Occipital lobe (tissue), 3 donors: ENCODE measurements at places on chromosomes 16 and 17. TPM values are rescaled to one million over a fixed set of nuclear protein-coding genes. Genes with fewer than 3 reads are reported as not detected.

DNA sequence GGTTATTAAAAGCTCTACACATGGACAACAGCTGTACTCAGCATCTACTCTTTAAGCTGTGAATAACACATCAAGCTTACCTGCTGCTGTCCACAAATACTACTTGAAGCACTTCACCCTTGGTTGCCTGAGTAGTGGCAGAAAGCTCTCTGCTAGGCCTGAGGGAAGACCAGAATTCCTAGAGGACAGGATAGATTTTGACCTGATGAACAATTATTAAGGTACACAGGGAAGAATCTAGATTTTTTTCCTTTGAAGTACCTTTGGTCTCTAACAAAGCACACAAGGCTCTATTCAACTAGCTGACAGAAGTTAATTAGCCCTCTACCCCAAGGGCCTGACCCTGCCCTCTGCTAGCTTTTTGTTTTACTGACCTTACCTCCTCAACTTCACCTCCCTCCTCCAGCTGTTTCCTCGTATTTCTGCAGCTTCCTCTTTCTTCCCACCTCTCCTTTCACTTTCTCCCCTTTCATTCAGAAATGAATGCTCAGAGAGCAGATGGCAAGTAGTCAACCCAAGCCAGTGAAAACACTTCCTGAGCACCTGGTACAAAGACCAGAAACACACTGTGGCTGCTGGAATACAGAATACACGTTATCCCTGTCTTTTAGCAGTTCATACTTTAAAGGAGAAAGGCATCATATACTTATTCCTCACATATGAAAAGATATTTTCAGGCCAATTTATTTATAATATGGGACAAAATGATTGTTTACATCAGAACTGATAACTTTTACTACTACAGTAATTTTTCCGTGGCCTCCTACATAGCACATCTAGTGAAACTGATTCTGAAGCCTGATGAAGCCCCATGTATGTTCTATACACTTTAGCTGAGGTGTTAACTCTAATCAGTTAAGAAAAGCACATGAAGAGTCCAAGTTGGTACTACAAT is 5.7 kb upstream of the VEZF1 start:
- DNase-seq = no peak

DNA sequence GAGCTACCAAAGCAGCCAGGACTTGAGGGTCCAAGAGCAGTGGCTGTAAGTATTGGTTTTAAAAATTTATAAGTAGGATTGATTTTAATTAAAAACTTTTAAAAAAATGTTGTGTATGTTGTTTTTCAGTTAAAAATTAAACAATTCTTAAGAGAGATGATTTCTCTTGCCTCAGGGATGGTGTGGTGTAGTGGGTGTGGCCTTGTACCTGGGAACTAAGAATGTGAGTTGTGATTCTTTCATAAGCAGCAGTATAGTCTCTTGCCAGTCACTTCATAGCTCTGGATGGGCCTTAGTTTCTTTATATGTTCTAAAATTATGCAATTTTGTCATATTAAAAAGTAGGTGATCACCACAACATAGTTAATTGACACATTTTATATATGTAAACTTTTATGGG is 99.5 kb downstream of the FTO start:
- no peak for DNase-seq

DNA sequence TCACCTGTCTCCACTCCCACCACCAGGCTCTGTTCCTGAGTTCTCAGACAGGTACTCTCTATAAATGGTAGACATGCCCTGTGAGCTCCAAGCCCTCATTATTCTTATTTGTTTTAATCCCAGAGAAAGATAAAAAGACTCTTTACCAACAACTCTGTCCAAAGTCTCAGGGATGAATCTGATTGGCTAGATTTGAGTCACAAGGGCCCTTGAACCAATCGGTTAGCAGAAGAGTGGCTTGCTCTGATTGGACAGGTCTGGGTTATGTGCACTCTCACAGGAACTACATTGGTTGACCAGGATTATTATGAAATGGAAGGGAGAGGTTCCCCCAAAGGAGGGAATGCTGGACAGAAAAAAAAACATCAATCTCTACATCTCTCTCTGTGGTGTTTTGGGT is 7.5 kb downstream of the COTL1 start:
- DNase-seq = no peak

- no peak for DNase-seq
Observed at GRCh38 chr16:83967838-83968305, at the start of gene NECAB2. Gene NECAB2 (plus strand): TSS chr16:83968244. CDS start chr16:83968649, 405 bp downstream.

- DNase-seq = no peak
Observed at GRCh38 chr17:27868565-27868964, 24.6 kb downstream of the LYRM9 start.

DNA sequence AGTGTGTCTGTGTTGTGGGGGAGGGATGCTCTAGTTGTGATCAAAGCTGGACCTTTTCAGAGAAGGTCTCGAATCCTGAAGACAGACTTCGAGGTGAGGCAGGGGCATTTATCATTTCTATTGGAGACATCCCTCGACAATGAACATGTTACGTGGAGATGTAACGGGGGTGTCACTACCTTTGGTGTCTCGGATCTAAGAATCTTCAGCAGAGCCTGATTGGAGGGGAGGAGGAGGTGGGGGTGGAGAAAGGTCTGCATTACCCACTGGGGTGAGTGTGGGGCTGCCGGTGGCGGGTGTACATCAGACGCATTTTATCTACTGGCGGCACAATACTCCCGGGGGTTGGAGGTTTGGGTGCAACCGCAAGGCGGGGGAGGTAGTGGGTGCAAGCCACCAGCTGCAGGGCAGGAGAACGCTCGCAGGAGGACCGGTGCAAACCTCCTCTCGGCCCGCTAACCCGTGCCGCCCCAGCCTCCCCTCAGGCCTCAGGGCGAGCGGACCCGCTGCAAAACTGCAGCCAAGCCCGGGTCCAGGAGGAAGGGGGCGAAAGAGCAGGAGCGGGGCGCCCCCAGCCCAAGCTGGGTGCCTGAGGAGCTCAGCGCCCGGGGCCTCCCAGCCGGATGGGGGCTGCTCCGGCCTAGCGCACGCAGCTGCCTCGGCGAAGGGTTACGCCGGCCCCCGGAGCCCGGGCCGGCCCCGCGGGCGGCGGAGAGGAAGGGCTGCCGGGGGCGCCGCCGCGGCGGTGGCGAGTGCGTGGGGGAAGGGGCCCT is 735 bp downstream of the ZNF652 start:
- peak; percentile 38 for DNase-seq

DNA sequence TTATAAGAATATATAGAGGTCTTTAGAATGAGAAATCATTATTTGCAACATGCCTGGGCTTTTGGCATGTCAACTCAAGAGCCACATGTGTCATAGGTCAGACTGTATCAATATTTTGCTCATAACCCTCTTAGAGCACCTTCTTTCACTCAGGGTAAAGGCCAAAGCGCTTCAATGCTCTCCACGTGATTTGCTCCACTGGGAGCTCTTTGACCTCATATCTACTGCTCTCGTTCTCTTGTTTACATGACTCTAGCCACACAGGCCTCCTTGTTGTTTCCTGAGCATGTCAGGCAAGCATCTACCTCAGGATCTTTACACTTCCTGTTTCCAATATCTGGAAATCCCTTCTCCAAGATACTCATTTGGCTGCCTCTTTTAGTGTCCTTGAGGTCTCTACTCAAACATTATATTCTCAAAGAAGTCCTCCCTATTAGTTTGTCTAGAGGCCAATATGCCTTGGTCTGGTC is 148.4 kb downstream of the TOX3 start:
- no peak for DNase-seq

GRCh38 chr17:83083368-83084201 is 4.2 kb downstream of the METRNL start:
- no peak for DNase-seq

- peak; percentile 17 for DNase-seq
Observed at GRCh38 chr17:48804936-48805411, 12.1 kb downstream of the TTLL6 start.

DNA sequence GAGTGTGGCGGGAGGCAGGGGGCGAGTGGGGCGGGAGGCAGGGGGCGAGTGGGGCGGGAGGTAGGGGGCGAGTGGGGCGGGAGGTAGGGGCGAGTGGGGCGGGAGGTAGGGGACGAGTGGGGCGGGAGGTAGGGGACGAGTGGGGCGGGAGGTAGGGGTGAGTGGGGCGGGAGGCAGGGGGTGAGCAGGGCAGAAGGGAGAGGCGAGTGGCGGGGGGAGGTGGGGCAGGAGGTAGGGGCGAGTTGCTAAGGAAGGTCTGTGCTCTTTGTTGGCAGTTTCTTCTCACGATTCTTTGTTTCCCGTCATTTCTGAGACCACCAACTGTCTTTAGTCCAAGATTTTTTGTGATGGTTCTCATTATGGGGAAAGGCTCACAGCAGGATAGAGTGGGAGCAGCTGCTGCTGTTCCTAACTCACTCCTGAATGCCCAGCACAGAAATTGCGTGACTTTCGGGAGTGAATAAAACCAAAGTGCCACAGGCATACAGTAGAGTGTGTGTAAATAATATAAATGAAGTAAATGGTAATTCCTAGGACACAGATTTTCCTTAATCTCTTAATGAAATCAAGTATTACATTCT is 44.7 kb downstream of the COG7 start:
- DNase-seq = no peak

DNA sequence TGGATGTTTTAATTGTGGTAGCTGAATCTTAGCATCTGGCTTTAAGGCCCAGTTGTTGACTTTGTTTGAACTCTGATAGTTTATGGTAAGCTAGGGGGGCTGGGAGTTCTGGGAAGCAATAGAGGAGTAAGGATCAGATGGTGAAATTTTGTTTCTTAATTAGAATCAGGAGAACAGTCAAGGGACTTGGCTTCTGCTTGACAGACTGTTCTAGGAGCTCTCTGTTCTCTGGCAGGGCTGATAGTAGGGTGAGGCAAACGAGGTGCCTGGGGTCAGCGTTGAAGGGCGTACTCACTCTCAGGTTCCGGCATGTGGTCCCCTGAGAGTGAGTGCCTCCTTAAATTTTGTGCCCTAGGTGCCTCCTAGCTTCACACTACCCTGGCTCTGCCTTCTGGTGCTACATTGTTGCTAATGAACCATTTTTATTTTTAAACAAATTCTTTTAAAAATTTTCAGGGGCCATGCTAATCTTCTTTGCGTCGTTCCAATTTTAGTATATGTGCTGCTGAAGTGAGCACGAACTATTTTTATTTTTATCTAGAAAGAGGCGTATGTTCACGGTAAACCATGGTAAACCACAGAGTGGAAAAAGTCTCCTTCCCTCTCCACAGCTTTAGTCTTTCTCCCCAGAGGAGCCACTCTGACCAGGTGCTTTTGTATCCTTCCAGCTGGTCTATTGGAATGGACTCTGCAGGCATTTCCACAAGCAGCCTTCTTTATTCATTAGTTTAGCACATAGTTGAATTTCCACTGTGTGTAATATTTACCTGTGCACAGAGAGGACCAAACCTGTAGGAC is 19.7 kb downstream of the SLC7A6 start:
- no peak for DNase-seq

DNA sequence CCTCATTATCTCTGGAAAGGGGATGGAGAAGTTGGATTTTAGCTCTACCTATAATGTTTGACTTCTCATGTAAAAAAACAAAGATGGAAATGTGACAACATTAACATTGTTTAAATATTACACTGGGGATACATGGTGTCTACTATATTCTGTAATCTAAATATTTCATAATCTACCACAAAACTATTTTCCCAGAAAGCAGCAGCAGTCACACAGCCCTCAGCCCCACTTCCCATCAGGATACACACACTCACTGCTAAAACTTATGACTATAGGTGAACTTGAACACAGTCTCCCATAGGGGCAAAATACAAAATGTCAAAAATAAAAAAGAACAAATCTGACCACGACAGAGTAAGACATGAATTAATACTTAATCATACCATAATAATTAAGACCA is 95.7 kb downstream of the KANSL1 start:
- DNase-seq = no peak

- DNase-seq = no peak
Observed at GRCh38 chr17:81722184-81723120, 10.4 kb downstream of the SLC25A10 start.

DNA sequence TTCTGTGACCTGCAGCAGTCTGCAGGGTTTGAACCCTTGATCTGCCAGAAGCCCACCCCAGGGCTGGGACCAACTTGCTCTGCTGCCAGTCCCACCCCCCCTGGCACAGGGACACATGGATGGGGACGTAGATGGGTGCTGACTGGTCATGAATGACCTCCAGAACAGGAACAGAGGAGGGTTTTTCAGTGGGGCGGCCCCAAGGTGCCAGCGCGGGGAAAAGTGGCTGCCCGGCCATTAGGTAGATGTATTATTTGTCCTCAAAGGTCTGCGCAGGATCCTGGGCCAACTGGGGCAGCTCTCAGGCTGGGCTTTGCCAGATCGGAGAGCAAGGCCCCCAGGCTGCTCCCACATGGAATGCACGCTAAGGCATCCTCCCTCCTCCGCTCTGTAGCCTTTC is 265.2 kb upstream of the TNRC6C start:
- no peak for DNase-seq

GRCh38 chr17:10270258-10270657 is 71.9 kb upstream of the GAS7 start:
- no peak for DNase-seq

GRCh38 chr17:44146375-44147346 is 4.9 kb downstream of the HROB start:
- no peak for DNase-seq

DNA sequence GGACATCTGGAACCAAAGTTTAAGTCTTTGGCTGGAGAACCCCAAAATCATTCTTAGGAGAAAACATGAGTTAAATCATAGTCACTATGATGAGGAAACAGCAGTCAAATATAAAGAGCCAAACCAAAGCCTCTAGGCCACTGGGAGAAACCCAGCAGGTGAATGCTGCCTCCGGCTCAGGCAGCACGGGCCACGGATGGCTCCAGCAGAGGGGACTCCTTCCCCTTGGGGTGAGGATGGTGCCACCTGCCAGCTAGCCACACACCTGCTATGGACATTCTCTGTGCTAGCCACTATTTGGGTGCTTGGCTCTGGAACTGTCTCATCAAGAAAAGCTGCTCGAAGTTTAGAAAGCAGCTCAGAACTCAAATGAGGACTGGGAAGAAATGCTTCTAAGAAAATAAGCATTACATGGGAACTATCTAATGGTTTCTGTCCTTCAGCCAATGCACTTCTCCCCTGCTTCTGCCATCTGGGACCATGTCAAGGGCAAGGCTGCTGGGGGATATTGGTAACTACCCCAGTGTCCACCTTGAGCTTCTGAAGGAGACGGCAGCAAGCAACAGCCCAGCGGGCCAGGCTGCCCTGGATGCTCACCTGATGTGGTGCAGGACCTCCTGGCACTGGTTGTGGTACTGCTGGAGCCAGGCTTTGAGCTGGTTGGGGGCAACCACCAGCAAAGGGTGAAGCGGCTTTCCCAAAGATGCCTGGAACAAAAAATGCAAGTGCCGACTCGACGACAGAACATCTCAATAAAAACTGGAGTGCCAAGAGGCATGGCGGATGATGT is 22.5 kb downstream of the ELAC2 start:
- DNase-seq = no peak

GRCh38 chr17:21467739-21468490 is 91.8 kb downstream of the KCNJ12 start:
- DNase-seq = no peak

- no peak for DNase-seq
Observed at GRCh38 chr16:31099860-31100638, 5.5 kb upstream of the VKORC1 start.

FBXW10B gene
- total RNA-seq = 1.1 TPM

NME3 gene
- 26.2 TPM for total RNA-seq

CCL3 gene
- total RNA-seq = 7.2 TPM

CA10 gene
- 5.0 TPM for total RNA-seq

VAT1L gene
- 13.4 TPM for total RNA-seq

YWHAE gene
- total RNA-seq = 515 TPM

NTN3 gene
- total RNA-seq = 5.8 TPM

CD19 gene
- total RNA-seq = not detected

ATP6V0C gene
- 11.7 TPM for total RNA-seq

MC1R gene
- total RNA-seq = 3.3 TPM

CEP295NL gene
- 1.4 TPM for total RNA-seq
